ENCODE measurements at places on chromosomes 2 and 18.

DNA sequence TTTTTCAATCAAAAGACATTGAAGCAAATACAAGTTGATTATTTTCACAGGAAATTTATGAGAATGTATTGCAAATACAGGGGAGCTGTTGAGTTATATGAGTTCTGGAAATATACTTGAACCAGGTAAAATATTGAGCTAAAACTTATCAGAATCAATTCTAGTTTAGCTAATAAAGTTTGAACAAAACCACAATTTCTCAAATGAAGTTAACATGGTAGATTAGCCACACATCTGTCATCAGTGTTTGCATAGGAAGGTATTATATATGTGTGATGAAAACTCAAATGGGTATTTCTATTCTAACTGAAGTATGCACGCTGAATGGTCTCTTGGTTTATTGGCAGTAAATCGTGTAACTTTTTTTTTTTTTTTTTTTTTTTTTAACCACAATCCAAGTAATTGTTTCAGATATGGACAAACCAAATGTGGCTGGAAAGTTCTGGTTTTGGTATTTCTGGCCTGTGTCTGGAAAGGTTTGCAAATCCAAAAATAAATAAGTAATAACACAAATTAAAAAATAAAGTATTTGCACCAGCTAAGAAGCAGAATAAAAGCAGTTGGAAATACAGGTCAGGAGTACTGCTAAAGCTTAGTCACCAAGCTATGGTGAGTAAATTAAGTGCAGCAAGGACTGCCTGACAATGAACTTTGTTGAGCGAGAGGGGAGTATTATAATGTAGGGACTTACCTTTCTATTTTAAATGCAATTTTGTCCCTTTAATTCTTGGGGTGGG is 479.1 kb upstream of the FANCL start:
- DNase-seq, result no peak

DNA sequence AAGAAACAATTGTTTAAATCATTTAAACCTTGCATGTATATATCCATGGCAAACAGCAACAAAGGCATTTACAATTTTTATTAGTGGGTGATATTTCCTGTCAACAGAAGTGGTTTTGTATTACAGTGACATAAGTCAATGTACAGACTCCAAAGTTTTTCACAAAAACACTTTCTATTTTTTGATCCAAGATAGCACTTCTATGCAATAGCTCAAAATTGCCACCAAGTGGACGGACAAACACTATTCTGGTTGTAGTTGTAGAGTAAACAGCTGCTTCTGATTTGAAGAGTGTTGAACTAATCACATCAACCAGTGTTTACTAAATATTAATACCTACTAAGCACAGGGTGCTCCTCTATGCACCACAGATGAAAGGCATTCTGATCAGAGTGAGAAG is 421.4 kb downstream of the NCKAP5 start:
- DNase-seq, result no peak

- no peak for DNase-seq
These were observed 9.4 kb downstream of the COLEC11 start for GRCh38 chr2:3604207-3604877.

DNA sequence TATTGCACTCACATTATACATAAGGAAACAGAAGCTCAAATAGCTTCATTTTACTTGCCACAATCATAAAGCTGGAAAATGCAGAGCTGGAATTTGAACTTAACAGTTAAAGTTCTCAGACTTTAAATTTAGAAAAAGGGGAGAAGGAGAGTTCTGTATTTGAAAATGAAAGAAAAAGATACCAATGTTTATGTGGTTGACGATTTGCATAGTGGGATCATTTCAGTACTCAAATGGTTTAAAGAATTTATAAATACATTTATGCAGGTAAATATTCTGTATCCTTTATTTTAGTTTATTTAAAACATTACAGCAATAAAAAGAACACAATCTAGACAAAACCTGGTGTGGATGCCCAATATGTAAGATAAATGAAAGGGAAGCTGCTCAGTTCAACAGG is 25.5 kb upstream of the STAT4 start:
- no peak for DNase-seq

GRCh38 chr2:8819194-8819593 is 18.2 kb downstream of the KIDINS220 start:
- DNase-seq, result no peak

DNA sequence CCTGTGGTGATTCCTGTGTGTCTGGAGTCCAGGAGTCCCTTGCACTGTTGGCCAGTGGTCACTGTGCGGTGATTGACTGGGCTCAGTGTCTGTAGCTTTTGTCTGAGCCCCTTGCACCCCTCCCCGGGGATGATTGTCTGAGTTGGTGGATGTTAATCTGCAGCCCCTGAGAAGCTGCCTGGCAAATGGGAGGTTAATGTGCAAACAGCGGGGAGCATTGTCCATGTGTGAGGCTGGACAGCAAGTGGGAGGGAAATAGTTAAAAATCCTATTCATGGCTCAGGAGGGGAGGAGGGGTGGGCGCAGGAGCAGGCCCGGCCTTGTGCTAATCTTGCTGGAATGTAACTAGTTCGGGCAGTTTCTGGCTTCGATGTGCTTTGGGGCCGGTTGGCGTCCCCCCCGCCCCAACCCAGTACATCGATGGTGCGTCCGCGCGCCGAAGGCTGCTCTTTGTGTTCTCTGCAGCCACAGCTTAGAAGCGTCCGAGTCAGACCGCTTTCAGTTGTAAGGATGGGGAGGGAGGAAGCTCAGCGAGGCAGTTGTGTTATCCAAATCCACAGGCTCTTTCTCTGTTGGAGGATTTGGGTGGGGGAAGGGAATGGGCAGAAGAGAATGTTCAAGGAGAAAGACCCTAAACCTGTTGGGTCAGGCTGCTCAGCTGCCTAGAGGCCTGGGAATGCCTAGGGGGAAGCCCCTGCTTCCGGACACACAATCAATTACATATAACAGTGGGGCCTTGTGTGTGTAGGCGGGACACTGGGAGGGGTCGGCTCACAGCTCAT is 71.8 kb downstream of the TGOLN2 start:
- no peak for DNase-seq

DNA sequence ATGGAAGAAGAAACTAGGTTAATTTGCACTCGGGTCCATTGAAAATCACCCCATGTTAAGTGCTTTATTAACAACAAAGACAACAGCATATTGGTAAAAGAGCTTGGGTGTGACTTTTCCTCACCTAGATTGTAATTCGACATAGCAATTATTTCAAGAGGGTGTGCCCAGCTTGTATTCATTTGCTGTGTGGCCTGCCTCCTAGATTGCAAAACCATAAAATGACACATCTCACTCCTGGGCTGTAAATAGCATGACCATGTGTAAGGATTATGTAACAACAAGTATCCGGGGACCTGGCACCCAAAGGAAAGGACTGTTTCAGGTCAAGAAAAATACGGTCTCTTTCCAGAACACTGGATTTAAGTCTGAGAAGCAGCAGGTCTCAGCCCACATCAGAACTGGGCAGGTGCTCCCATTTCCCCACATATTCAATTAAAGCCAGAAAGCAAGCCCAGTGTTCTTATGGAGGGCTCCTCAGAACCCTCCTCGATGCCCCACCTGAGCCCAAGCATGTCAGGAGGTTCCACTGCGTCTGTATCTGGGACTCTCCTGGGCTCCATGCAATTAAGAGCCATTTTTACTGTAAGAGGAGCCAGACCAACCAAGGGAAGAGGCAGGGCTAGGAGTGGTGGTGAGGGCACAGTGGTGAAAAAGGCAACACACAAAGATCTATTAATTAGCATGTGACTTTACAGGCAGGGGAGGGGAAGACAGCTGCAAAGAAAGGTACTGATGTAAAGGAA is 39.2 kb downstream of the MREG start:
- DNase-seq, result no peak

GRCh38 chr2:147081831-147082230 is 763.0 kb upstream of the ACVR2A start:
- no peak for DNase-seq

GRCh38 chr2:46311651-46312223 is 14.5 kb downstream of the EPAS1 start:
- no peak for DNase-seq

DNA sequence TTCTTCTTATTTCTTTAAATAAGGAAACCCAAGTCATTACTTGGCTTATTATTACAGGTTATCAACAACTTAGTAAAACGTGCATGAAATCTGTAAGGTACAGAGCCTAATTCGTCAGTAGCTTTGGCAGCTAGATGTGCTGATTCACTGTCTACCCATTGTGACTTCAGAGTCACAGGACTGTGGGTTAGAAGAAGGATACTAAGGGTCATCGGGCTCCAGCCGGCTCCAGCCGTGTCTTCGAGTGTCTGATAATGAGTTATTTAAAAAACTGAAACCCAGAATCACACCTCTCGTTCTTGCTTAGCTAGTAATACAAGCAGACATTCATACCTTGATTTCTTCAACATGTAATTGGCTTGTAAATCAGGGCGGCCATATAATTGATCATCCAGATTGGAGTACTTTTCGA is 170.5 kb downstream of the FMNL2 start:
- no peak for DNase-seq

- DNase-seq, result no peak
These were observed 7.8 kb upstream of the DYNC2LI1 start for GRCh38 chr2:43766006-43766405.

DNA sequence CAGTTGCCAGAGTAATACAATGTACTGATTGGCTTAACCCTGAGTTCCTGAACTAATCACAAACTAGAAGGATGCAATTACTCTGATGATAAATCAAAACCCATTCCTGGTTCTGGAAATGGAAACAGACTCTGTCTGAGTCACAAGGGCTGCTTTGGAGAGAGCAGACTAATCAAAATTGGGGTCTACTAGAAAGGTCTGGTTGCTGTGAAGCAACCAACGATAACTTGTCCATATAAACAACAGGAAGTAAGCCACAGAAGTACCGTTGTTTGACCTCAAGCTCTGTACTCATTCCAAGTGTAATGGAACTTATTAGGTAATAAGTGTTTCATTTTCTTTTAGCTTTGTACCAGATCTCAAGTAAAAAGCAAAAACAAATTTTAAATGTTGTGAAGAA is 49.7 kb downstream of the RASGRP3 start:
- DNase-seq, result no peak
